ENCODE measurements at places on chromosomes 11 and 22.
A peak's percentile ranks its signal among the peaks of the same experiment; 100 is the strongest.

DNA sequence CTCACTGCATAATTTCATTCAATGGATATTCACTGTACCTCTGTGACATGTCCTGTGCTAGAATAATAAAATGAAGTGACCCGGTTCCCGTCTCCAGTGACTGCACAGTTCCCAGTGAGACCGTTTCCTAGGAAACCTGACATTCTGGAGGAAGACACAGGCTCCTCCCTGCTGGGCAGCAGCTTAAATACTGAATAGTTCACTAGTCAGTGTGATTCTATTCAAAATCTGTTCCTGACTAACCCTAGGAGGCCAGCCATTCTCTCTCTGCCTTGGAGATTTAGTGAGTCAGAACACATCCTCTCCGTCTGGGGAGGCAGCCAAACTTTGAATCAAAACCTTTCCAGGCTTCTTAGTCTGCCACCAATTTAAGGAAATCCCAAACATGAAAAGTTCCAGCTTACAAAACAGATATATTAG lies 11.3 kb downstream of the TRIM66 start:
- DNase-seq, result no peak

DNA sequence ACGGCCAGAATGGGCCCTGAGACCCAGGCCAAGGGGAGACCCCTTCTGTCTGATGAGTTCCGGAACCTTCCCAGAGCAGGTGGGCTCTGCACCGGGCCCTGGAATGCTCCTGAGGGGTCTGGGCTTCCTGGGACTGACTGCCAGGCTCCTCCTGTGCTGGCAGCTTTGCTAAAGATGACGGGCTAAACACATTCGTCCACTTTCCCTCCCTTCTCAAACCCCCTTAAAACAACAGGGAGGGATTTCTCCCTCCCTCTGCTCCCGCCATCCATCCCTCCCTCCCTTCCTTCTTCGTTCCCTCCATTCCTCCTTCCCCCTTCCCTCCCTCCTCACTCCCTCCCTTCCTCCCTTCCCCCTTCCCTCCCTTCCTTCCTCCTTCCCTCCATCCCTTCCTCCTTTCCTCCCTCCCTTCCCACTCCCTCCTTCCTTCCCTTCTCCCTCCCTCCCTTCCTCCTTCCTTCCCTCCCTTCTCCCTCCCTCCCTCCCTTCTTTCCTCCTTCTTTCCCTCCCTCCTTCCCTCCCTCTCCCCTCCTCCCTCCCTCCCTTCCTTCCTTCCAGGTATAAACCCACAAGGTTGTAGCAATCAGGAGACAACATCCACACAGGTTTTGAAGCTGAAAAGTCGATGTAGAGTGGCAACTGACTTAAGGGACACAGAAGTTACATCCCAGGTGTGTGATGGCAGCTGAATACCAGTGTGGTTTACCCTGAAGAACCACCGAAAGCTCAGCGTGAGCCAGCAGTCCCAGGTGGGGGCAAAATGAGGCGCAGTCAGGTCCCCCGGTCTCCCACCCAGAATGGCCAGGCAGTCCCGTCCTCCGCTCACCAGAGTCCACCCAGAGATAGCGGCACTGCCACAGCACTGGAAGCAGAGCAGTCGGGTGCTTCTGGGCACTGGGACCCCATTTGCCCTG lies 18.8 kb upstream of the MGAT3 start:
- DNase-seq, result no peak

DNA sequence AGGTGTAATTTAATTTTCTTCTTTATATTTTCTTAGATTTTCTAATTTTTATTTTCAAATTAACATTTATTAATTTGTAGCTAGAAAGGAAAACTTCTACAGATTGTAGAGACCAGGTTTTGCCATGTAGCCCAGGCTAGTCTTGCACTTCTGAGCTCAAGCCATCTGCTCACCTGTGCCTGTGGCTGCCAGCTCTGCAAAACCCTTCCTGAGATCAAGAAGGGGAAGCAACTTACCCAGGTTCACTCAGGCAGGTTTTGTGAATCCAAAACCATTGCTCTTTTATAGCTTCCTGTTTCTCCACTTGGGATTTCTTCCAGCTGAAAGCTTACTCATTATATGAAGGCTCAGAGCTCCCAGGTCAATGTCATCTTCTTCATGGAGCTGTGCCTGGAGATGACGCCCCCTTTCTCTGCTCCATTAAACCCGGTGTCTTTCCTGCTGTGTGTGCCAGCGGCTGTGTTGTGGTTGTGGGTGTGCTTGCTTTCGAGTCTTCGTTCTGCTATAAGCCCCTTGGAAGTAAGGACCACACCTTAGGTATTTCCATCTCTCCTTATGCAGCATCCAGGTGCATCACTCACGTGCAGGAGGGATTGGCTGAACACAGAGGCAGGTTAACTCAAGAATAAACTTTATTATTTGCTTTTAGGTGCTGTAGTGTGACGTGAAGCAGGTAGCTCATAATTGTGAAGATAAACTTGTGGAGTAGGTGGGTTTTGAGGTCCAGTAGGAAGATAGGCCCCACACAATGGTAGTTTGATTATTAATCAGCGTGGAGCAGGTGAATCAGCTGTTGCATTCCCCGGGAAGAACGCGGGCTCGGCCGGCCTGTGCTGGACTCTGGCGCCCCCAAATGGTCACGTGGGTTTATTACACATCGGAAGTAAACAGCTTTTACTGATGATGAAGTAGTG lies 42.2 kb upstream of the INCENP start:
- DNase-seq, result peak; percentile 71

DNA sequence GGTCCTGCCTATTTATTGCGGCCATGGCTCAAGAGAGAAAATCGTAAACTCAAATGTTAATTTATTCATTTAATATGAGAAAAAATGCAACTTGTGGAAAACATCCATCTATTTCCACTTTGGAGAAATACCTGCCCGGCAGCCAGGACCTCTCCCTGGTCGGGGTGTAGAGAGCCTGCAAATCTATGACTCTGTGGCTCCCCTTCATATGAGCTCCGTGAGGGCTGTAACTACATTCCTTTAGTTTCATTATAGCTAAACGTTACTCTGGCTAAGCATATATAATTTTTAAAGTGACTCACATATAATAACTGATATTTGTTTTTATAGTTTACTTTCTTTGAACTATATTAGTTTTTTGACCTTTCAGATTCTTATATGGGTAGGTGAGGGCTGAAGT lies 857.8 kb upstream of the FAT3 start:
- no peak for DNase-seq

DNA sequence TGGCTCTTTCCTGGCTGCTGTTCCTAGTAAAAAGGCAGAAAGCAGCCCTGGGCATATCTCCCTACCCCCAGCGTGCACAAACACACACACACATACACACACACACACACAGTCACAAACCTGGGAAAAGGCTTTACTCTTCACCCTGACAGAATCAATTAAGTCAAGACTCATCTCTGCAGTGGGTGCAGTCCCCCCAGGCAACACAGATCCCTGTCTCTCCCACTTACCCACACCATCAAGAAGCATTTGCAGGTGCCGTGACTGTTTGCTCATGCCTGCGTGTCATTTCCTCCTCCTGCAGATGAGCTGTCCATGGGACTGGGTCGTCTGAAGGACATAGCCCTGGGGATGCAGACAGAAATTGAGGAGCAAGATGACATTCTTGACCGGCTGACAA lies 28.6 kb downstream of the SNAP29 start:
- DNase-seq, result no peak

DNA sequence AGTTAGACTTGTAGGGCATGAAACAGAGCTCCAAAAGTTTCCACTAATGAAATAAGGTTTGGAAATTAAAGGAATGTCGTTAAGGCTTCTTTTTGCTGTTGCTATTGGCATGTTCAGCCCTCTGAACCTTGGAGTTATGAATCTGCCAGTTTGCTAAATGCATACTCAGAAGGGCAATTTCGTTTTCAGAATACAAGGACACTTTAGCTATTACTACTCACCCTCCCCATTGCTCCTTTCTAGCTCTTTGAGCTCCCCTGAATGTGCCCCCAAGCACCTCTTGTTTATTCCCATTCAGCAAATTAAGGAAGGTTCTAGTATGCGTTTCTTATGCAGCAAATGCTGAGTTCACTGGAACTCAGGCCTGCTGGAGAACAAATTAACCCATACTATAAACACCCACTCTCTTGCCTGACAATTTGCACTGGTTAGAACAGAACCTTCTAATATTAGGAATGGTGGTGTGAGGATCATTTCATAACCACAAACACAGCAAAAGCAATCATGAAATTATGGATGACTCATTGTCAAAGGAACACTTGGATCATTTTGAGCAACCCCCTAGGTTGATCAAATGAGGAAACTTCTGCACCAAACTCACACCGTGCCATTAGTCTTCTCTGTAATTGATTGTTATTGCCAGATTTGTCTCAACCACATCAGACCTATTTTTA lies 26.2 kb upstream of the LIN7C start:
- DNase-seq, result no peak

GRCh38 chr11:75583718-75584658 lies 21.9 kb downstream of the SERPINH1 start:
- no peak for DNase-seq

GRCh38 chr11:125980436-125980835 lies 34.6 kb downstream of the VSIG10L2 start:
- DNase-seq, result no peak

DNA sequence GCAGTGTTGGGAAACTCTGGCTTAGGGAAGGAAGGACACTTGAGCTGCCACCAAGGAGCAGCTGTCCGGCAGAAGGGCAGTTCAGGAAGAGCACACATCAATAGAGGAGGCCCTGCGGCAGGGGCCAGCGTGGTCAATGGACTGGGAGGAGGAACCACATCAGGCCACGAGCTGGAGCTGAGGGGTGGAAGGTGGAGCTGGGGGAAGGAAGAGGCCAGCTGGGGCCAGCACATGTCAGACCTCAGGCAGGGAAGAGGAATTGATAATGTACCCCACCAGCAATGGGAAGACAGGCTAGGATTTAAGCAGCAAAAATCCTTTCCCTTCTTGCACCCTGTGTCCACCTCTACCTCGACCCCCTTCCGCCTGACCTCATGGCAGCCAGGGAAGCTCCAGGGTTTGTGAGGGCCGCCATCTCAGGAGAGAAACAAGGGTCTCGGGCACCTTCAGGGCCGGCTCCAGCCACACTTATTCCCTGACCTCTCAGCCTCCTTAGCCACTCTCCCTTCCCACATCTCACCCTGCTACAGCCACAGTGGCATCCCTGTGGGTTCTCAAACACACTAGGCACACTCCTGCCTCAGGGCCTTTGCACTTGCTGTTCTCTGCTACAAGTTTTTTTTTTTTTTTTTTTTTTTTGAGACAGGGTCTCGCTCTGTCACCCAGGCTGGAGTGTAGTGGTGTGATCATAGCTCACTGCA lies 157.8 kb upstream of the GRK3 start:
- DNase-seq, result no peak

GRCh38 chr11:816433-816779 lies 2.3 kb upstream of the PNPLA2 start:
- no peak for DNase-seq

DNA sequence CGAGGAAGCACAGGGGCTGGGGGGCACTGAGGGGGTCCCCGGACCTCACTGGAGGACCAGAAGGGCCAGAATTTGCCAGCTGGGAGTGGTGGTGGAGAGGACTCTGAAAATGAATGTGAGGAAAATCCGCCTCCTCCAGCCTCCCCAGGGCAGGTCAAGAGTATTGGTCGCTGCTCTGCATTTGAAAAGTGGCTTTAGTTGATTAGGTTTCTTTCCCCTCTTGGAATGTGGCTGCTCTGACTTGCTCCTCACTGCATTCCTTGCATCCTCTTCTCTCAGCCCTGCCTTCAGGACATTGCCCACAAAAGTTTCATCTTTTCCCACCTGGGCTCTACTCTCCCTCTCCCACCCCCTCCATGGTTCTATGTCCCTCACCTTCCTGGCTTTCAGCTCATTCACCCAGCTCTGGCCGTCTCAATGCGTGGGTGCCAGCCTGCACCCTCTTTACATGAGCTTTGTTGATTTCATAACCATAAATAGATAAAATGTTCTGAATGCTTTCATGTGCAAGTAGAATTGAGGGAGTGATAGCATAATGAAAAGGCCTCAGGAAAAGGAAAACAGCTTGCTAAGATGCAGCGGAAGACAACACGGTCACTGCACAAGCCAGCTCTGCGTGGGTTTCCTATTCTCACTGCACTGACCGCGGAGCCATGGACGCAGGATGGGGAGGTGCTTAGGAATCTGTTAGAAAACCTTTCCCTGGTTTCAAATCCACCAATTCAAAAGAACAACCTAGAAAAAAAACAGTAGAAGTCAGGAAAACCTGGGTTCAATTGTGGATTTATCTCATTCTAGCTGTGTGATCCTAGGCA lies 6.5 kb upstream of the NPAS4 start:
- no peak for DNase-seq

DNA sequence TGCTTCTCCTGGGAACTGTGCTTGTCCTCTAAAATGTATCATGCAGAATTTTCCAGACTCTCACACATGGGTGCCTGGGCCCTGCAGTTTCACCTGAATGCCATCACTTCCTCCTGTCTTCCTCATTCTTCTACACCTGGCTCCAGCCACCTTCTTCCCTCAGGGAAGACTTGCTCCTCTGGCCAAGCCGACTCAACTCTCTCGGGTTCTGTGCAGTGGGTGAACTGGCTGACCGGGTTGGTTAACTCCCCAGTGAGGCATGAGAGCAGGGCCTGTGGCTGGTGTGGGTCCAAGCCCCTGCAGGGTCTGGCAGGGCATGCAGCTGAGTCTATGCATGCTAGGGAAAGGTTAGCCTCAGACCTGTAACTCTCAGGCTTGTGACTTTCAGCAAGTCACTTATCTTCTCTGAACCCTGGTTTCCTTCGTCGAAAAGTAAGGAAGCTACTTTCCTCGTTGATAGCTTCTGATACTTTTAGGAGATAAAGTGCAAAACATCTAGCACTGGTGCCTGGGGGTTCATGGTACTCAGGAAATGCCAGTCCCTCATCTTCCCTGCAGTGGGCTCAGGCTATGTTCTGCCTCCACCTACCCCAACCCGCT lies 11.9 kb downstream of the CD82 start:
- DNase-seq, result no peak

- DNase-seq, result no peak
These were observed 37.4 kb downstream of the ZC3H7B start for GRCh38 chr22:41338614-41339212.

DNA sequence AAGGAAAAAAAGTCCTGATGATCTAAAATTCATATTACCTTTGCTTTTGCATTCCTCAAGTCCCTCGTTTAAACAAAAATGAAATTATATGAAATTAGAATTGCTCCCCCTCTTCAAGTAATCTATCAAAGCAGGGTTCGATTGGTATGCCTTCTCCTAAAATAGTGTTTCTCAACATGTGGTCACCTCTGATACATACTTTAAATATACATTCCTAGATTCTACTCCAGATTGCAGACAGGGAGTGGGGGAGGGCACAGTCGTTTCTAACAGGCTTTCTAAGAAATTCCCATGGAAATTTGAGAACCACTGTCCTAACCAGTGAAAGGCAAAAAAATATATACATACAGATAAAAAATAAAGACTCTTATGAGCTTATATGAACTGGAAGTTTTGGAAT lies 22.6 kb upstream of the IRAG1 start:
- no peak for DNase-seq

- no peak for DNase-seq
These were observed 12.6 kb downstream of the RRAS2 start for GRCh38 chr11:14346303-14346955.

DNA sequence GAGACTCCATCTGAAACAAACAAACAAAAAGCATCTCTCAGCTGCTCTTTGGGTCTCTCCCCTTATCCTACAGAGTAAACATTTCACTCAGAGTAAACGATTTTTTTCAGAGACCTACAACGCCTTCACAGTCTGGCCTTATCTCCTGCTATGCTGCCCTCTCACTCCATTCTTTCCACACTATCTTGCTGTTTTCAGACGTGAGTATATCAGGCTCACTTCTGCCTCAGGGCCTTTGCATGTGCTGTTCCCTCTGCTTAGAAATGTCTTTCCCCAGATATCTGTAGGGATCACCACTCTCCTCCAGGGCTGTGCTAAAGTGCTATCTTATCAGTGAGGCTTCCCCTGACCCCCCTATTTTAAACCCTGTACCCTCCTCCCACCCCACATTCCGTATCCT lies 6.5 kb downstream of the RIBC2 start:
- DNase-seq, result no peak
